T-cell (primary cell): ENCODE measurements at places on chromosomes 13 and 19.

GRCh38 chr19:35216833-35217648, 11.5 kb downstream of the FAM187B start:
- no peak overlapping the region for H3K4me3 ChIP-seq
- H3K36me3 ChIP-seq = no peaks in the 10 kb centered on the region
- H3K27me3 ChIP-seq = no peaks in the 10 kb centered on the region

DNA sequence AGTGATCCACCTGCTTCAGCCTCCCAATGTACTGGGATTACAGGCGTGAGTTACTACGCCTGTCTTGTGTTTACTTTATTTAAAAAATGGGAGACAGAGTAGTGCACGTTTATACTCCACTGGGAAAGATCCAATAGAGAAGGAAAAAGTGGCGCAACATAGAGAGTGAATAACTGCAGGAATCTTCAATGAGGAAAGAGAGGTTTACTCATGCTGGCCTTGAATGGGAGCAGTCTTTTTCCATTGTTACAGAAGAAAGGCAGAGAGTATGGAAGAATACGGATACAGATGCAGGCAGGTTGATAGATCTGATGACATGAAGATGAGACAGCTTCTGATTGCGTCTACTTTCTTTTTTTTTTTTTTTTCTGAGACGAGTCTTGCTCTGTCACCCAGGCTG, 4.6 kb upstream of the WDFY2 start:
- peaks cover 4% of the 10 kb centered on the region for H3K4me1 ChIP-seq
- no peak overlapping the region for H3K27ac ChIP-seq
- H3K4me3 ChIP-seq = no peak overlapping the region
- no peak for DNase-seq
- H3K27me3 ChIP-seq = no peaks in the 10 kb centered on the region

- H3K36me3 ChIP-seq = no peaks in the 10 kb centered on the region
- H3K27me3 ChIP-seq = no peaks in the 10 kb centered on the region
- DNase-seq = no peak
- no peak overlapping the region for H3K27ac ChIP-seq
- H3K4me1 ChIP-seq = peaks cover 2% of the 10 kb centered on the region
These were observed 5.4 kb upstream of the ARGLU1 start for GRCh38 chr13:106573284-106573846.

GRCh38 chr19:29702161-29702962, 12.7 kb downstream of the C19orf12 start:
- peaks cover 46% of the 10 kb centered on the region for H3K36me3 ChIP-seq
- no peak for DNase-seq
- no peak overlapping the region for H3K4me3 ChIP-seq
- no peaks in the 10 kb centered on the region for H3K4me1 ChIP-seq

DNA sequence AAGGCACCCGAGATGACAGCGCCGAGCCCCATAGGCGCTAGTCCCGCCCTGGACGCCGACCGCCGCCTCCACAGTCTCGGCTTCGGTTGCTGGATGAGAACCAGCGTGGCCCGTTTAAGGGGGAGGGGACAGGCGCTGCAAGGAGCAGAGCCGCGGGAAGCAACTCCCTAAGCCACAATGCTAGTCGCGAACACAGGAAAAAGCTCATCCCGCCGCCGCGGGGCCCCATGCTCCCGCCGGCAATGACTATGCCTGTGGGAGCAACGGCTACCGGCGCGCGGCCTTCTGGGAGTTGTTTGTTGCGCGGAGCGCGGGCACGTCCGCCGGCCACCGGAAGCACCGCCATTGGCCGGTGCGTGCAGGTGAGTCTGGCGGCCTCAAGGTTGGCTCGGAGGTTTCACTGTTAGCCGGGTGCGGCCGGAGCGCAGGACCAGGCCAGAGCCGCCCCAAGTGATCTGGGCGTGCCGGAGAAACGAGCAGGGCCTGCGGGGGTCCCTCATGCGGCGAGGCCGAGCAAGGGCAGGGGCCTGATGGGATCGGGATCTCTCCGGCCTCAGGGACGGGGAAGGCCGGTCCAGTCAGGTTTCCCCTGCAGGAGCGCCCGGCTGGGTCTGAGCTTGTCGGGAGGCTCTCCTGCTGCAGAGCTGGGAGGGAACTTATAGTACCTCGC, at the start of gene ZNF544:
ZNF544 (plus strand) TSS at position 330 of the 670 bp plus-strand sequence. CDS start 15,110 bp downstream, outside the sequence.
- H3K27ac ChIP-seq = peak within 1 kb of the TSS; percentile 13
- no peaks in the 10 kb centered on the region for H3K27me3 ChIP-seq
- H3K4me3 ChIP-seq = peak within 1 kb of the TSS; percentile 61
- H3K4me1 ChIP-seq = peaks cover 10% of the 10 kb centered on the region
- peaks cover 30% of the 10 kb centered on the region for H3K36me3 ChIP-seq

- H3K27ac ChIP-seq = peak overlapping the region; percentile 7
- DNase-seq = no peak
- no peaks in the 10 kb centered on the region for H3K27me3 ChIP-seq
- peaks cover 6% of the 10 kb centered on the region for H3K4me1 ChIP-seq
- peaks cover 4% of the 10 kb centered on the region for H3K36me3 ChIP-seq
These were observed 627 bp downstream of the LIN7B start for GRCh38 chr19:49114630-49115363.

GRCh38 chr19:50398675-50399367, 14.7 kb downstream of the POLD1 start:
- no peak overlapping the region for H3K4me3 ChIP-seq
- H3K27me3 ChIP-seq = no peaks in the 10 kb centered on the region
- H3K36me3 ChIP-seq = peaks cover 20% of the 10 kb centered on the region
- no peaks in the 10 kb centered on the region for H3K4me1 ChIP-seq

GRCh38 chr13:62022369-62022768, 606.7 kb upstream of the PCDH20 start:
- H3K27ac ChIP-seq = no peak overlapping the region
- H3K36me3 ChIP-seq = no peaks in the 10 kb centered on the region
- no peaks in the 10 kb centered on the region for H3K27me3 ChIP-seq
- no peak for DNase-seq

DNA sequence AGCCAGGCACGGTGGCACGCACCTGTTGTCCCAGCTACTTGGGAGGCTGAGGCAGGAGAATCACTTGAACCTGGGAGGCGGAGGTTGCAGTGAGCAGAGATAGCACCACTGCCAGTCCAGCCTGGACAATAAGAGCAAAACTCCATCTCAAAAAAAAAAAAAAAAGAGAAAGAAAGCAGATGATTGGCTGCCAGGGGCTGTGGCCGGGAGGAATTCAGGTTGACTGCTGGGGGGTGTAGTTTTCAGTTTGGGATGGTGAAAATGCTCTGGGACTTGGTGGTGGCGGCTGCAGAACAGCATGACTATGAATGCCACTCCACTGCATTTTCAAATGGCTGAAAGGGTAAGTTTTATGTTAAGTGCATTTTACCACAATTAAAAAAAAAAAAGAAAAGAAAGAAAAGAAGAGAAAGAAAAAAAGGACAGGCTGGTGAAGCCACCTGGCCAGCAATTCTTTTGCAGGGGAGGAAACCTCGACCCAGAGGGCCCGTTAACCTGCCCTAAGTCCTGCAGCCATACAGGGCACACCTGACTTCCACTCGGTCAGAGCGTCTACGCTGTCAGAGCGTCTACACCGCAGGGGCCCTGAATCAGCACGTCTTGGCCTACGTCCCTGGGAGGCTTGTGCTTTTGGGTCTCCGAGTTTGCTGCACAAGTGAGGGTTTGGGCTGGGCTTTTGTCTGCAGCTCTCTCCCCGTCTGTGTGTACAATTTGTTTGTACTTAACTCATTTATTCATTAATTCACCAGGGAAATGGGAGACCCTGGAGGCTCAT, 3.6 kb downstream of the ISOC2 start:
- peaks cover 24% of the 10 kb centered on the region for H3K4me1 ChIP-seq
- no peaks in the 10 kb centered on the region for H3K36me3 ChIP-seq
- H3K4me3 ChIP-seq = no peak overlapping the region
- DNase-seq = no peak
- no peak overlapping the region for H3K27ac ChIP-seq
- H3K27me3 ChIP-seq = no peaks in the 10 kb centered on the region

- no peaks in the 10 kb centered on the region for H3K27me3 ChIP-seq
- peak overlapping the region; percentile 64 for H3K4me3 ChIP-seq
- H3K27ac ChIP-seq = peak overlapping the region; percentile 90
- DNase-seq = no peak
These were observed 806 bp upstream of the ZNF837 start for GRCh38 chr19:58381460-58382212.

- no peak overlapping the region for H3K4me3 ChIP-seq
- no peak overlapping the region for H3K27ac ChIP-seq
- no peaks in the 10 kb centered on the region for H3K36me3 ChIP-seq
These were observed 7.0 kb downstream of the NTN5 start for GRCh38 chr19:48665786-48666185.

- H3K27ac ChIP-seq = no peak overlapping the region
- no peak for DNase-seq
- H3K4me3 ChIP-seq = no peak overlapping the region
- H3K36me3 ChIP-seq = no peaks in the 10 kb centered on the region
- no peaks in the 10 kb centered on the region for H3K4me1 ChIP-seq
These were observed 66.8 kb upstream of the UBAC2 start for GRCh38 chr13:99133848-99134247.

DNA sequence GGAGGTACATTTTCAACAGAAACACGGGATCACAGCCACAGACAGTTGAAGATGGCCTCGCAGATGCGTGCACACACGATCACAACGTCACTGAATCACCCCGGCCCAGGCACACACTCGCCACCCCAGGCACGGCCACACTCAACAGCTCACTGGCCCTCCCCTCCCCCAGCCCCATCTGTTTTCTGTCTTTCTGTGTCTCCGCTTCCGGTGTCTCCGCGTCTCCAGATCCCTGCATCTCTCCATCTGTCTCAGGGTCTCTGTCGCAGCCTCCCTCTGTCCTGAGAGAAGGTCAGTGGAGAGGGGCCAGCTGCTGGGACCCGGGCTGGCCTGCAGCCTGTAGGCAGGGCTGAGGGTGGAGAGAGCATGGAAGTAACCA, 3.8 kb upstream of the ATP1A3 start:
- no peaks in the 10 kb centered on the region for H3K36me3 ChIP-seq
- no peak for DNase-seq
- no peak overlapping the region for H3K4me3 ChIP-seq
- H3K4me1 ChIP-seq = peaks cover 6% of the 10 kb centered on the region
- H3K27ac ChIP-seq = no peak overlapping the region

GRCh38 chr13:76692346-76692745, 193.9 kb downstream of the KCTD12 start:
- no peak for DNase-seq
- no peaks in the 10 kb centered on the region for H3K4me1 ChIP-seq
- H3K36me3 ChIP-seq = no peaks in the 10 kb centered on the region
- H3K27me3 ChIP-seq = no peaks in the 10 kb centered on the region
- H3K27ac ChIP-seq = no peak overlapping the region
- no peak overlapping the region for H3K4me3 ChIP-seq

DNA sequence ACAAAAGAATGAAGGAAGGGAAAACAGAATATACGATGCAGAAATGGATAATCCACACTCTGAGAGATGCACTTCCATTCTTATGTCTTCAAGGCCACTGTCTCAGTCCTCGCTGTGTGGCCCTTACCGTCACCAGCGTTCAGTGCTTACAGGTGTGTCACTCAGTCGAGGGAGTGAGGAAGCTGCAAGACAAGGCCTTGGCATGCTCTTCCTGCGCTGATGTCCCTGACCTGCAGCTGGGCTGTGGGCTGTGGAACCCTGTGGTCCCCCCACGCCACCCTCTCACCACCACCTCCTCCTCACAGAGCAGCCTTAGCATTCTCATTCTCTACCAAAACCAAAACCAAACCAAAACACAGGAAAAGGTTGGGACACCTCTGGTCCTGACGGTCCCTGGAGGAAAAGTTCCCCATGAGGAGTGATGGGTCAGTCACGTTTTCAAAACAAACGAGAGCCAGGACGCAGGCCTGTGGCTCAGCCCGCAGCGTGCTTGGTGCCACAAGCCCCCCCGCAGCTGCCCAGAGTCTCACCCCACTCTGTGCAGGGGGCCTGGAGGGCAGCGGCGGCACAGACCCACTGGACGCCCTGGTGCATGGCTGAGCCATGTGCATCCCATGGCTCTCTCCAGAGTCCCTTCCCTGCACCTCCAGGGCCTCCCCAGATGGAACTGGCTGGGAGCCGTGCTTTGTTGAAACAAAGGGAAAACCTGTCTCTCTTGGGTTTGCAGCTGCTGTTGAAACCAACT, 48.2 kb upstream of the GPR183 start:
- peak overlapping the region; percentile 100 for H3K27ac ChIP-seq
- H3K36me3 ChIP-seq = peaks cover 3% of the 10 kb centered on the region
- peaks cover 95% of the 10 kb centered on the region for H3K4me1 ChIP-seq
- no peaks in the 10 kb centered on the region for H3K27me3 ChIP-seq

DNA sequence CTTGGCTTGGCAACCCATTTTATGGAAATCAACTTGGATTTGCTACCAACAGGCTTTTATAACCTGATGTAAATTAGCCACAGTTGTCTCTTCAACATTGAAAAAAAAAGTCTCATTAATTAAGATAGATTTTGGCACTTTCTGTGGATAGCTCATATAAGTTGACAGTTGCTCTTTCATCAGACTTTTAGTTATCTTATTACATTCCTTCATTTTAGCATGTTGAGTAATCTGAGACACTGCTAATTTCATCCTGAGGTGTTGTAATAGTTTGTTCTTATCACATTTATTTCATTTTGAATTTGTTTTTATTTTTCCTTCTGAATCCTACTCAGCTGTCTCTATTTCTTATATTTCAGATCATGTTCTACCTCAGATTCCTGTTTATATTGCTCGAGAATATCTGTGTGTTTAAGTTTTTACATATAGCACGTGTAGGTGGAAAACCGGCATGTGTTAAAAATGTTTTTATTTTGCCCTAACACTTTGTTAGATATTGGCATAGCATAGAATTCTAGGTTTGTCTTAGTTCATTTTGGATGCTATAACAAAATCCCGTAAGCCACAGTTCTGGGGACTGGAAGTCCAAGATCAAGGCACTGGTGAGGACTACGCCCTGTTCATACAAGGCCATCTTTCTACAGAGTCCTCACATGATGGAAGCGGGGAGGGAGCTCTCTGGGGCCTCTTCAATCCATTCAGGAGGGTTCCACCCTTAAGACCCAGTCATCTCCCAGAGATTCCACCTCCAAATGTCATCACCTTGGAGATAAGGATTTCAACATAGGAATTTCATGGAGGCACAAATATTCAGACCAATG, 239.4 kb downstream of the COL4A1 start:
- DNase-seq = no peak
- no peak overlapping the region for H3K4me3 ChIP-seq
- no peaks in the 10 kb centered on the region for H3K36me3 ChIP-seq
- no peaks in the 10 kb centered on the region for H3K27me3 ChIP-seq

DNA sequence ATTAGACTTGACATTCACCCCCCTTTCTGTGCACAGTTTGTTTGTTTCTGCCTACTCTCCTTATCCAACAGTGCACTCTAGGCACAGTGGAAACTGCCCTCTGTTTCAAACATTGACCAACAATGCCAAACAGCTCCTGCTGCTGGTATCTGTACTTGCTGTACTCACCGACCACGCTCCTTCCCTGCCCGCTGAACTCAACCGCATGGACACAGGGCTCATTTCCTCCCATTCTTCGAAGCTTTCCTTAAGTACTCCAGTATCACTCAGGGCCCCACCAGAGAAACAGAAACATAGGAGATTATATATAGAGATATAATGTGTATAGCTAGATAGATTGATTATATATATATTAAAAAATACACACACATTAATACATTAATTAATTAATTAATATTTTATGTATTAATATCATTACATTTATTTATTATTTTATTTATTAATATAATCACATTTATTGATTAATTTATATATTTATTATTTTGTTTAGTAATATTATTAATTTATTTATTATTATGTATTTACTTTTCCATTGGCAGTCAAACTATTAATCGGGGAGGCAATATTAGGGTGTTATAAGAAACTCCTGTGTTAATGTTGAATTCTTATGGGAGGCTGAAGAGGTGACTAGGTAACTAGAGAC, 1528.2 kb downstream of the EFNB2 start:
- no peak for DNase-seq
- no peaks in the 10 kb centered on the region for H3K36me3 ChIP-seq
- no peak overlapping the region for H3K27ac ChIP-seq
- H3K27me3 ChIP-seq = no peaks in the 10 kb centered on the region
- H3K4me3 ChIP-seq = no peak overlapping the region
